ENCODE measurements at places on chromosomes 11 and 22.

DNA sequence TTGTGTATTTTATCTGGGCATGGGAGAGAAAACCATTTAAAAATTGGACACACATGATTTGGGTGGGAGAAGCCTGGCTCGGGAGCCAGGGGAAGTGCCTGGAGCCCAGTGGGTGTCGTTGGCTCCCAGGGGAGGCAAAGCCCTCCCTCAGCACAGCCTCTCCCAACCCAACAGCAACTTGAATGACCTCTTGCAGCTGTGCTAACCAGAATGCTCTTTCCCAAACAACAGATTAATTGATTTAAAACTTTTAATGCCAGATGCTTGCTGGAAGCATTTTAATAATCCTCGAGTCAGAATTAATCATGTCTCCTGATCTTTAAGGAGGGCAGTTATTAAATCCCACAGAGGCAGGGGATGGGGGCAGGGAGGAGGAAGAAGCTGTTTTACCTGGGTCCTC, 401.6 kb downstream of the BUD13 start:
- DNase-seq: no peak

DNA sequence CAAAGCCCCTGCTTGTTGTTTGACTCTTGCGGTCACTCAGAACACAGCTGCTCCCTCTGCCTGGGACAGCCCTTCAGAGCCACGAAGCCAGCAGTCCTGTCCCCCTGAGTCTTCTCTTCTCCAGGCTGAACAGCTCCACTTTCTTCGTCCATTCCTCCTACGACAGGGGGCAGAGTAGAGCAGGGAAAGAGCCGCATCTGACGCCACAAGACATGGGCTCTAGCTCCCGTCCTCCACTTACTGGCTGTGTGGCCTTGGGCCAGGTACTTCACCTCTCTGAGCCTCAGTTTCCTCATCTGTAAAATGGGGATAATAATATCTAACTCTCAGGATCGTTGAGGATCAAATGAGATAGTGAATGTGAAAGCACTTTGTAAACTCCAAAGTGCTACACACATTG, 29.9 kb downstream of the CHRDL2 start:
- DNase-seq: no peak

GRCh38 chr11:34860034-34860433, 56.1 kb downstream of the APIP start:
- DNase-seq: no peak

DNA sequence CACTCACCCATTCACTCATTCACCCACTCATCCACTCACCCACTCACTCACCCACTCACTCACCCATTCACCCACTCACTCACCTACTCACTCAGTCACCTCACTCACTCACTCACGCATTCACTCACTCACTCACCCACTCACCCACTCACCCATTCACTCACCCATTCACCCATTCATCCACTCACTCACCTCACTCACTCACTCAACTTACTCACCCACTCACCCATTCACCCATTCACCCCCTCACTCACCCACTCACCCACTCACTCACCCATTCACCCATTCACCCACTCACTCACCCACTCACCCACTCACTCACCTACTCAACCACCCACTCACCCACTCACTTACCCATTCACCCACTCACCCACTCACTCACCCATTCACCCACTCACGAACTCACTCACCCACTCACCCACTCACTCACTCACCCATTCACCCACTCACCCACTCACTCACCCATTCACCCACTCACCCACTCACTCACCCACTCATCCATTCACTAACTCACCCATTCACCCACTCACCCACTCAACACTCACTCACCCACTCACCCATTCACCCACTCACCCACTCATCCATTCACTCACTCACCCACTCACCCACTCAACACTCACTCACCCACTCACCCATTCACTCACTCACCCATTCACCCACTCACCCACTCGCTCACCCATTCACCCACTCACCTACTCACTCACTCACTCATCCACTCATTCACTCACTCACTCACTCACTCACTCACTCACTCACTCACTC, 13.7 kb downstream of the MUC5AC start:
- DNase-seq: no peak

- no peak for DNase-seq
These were observed 29.0 kb downstream of the FBLN1 start for GRCh38 chr22:45531441-45532234.

DNA sequence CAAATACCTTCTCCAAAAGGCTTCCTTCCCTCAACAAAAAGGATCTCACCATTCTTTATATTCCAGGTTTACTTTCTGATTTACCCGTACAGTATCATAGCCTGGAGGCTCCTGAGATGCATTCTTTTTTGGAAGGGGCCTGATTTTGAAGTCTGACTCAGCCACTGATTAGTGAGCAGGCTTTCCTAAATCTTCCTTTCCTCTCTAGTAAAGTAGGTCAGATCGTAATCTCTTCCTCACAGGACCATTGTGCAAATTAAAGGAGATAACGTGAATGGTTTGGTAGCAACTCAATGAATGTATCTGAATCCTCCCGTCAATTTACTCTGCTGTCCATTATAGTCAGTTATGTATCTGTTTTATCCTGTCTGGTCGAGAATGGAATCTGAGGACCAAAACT, 227.7 kb upstream of the ANO5 start:
- no peak for DNase-seq

DNA sequence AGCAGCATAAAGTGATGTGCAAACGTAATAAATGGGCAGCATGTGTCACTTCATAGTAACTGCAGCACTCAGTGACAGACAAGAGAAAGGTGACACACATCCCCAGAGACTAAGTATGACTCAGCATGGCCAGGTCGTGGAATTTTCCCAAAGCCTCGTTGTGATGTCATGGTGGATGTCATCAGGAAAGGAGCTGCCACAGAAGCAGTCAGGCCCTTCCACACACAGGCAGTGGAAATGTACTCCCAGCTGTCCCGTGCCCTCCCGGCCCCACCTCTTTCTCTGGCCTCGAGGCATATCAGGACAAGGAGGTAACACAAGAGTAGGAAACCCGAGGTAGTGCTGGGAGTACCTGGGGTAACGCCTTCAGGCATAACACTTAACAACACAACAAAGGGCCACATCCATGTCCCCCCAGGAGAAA, 8.1 kb downstream of the PC start:
- DNase-seq: no peak

- DNase-seq: no peak
These were observed 480.3 kb downstream of the BRD1 start for GRCh38 chr22:49347376-49347775.

GRCh38 chr11:118216621-118217481, 8.0 kb downstream of the JAML start:
- peak; percentile 37 for DNase-seq

DNA sequence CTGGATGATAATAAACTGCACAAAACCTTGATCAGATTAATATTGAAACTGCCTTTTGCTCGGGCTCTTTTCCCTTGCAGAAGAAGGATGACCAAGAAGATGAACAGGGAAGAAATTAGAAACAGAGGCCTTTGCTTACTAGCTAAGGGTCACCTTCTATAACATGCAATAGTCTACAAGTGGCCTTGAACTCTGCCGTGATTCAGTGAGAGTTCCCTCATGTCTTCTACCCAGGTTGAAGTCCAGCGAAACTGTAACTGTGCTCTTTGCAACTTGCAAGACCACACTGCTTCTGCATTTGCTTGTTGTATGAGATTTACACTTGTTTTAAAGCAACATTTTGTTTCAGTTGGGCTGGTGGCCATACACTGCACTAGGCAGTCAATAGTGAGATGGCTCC, 108.4 kb downstream of the IGLL1 start:
- DNase-seq: no peak

DNA sequence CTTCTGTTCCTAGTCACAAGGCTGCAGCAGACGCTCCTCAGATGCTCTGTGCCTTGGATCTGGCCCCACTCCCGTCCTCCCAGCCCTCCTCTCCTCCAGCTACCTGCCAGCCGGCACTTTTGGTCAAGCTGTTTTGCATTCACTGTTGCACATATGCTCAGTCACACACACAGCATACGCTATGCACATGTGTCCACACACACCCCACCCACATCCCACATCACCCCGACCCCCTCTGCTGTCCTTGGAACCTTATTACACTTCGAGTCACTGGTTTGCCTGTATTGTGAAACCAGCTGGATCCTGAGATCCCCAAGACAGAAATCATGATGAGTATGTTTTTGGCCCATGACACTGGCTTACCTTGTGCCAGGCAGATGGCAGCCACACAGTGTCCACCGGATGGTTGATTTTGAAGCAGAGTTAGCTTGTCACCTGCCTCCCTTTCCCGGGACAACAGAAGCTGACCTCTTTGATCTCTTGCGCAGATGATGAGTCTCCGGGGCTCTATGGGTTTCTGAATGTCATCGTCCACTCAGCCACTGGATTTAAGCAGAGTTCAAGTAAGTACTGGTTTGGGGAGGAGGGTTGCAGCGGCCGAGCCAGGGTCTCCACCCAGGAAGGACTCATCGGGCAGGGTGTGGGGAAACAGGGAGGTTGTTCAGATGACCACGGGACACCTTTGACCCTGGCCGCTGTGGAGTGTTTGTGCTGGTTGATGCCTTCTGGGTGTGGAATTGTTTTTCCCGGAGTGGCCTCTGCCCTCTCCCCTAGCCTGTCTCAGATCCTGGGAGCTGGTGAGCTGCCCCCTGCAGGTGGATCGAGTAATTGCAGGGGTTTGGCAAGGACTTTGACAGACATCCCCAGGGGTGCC, 109.8 kb downstream of the BCR start:
- DNase-seq: peak; percentile 30
